Adipocyte (in vitro differentiated cells): ENCODE measurements at places on chromosomes 2 and 18.
A peak's percentile ranks its signal among the peaks of the same experiment; 100 is the strongest.

GRCh38 chr18:51162617-51163016 is 34.9 kb downstream of the MEX3C start:
- no peak for DNase-seq

GRCh38 chr2:120904379-120904778 is 168.7 kb downstream of the GLI2 start:
- DNase-seq: no peak

- DNase-seq: no peak
Observed at GRCh38 chr2:134218930-134219658, 34.8 kb upstream of the MGAT5 start.

GRCh38 chr2:240622531-240623235 is 2.6 kb upstream of the GPR35 start:
- no peak for DNase-seq

DNA sequence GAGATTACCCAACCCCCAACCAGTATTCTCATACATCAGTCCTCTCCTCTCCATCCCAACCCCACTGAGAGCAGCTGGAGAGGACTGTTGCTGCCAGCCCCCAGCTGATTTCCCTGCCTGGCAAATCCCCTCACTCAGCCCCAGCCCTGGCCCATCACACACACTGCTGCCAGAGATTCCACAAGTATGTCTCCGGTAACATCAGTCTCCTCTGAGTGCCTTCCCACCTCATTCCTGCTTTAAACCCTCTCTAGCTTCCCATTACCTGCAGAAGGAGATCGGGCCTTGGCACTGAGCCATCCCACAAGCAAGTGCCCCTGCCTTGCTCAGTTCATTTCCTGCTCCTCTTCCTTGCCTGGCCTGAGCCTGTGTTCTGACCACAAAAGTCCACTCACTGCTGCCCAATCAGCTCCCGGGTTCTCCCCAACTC is 50.6 kb upstream of the ZFP36L2 start:
- DNase-seq: no peak

DNA sequence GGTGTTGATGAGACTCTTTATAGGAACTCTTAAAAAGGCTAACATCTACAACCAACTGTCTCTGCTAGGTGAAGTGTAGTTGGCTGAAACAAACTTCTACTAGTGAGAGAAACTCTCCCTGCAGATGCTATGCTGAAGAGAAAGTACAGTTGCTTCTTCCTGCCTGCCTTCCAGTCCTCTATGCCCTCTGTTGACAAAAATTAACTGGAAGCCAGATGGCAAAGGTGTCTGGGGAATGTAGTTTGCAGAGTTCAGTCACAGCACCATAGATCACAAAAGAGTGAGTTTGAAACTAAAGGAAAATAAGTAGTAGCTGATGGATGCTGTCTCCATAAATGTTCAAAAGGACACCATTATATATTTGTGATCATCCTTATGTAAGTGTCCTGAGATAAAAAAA is 958.8 kb upstream of the NRXN1 start:
- DNase-seq: no peak

DNA sequence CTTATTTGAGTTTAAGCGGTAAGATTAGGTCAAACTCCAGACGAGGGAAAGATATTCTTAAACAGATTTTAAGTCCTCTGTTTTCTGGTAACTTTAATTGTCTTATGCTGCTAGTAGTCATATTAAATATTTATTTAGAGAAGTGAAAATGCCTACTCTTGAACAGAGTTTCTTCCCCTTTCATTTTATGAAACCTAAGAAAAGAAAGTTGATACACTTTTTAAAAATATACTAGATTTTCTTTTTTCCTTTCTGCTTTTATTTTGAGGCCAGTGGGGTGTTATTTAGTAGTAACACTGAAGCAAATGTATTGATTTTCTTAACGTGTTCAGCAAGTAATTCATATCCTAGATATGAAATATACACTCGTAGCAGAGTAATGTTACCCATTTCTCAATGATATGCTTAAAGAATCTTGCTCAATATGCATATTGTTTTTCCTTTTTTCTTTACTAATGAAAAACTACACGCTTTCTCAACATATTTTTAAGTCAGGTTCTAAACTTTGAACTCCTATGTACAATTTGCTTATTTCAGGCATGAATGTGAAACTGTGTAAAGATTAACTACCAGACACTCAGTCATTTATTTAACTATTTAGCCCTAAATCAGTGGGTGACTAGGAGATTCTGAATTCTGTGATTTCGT is 691 bp downstream of the KYNU start:
- no peak for DNase-seq

GRCh38 chr18:75162467-75162866 is 46.5 kb downstream of the PTGR3 start:
- peak; percentile 47 for DNase-seq

GRCh38 chr18:48333563-48333962 is 75.6 kb downstream of the ZBTB7C start:
- no peak for DNase-seq

DNA sequence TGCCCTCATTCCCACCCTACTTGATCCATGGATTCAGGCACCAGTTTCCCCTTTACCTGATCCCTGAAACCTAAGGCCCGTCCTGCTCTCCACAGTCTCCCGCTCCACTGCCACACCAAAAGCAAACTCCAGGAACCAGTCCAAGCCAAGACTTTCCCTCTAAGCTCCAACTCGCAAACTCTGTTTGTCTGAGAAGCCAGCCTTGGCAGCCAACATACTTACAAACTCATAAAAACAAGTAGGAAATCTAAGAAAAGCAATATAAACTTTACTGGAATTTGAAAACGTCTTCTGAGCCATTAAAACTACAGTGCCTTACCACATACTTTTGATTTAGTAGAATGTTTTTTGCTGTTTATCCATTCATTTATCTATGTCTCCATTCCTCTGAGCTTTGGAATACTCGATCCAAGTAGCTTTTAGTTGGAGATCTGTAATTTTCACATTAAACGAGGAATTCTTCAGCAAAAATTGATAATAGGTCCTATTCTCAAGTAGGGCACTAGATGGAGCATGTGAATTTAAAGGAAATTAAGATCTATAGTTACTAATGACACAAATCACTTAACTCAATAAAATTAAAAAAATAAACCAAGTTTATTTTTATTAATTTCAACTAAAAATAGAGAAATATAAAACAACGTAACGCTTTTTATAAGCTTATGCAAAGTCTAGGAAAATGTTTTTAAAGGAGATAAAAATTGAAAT is 199.7 kb downstream of the MYO3B start:
- peak; percentile 29 for DNase-seq

DNA sequence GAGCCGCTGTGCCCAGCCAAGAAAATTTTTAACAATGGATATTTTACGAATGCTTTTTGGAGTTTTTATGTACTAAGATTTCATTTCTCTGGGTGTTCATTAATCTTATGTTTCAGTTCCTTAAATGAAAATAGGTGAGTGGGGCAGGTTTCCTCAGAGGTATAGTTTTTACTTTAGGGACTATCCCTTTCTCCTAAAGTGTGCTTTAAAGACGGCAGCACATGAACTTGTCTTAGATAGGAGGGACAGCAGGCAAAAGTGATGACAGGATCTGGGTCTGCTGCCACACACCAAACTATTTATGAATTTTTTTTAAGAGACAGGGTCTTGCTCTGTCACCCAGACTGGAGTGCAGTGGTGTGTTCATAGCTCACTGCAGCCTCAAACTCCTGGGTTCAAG is 8.0 kb upstream of the REL start:
- DNase-seq: no peak

DNA sequence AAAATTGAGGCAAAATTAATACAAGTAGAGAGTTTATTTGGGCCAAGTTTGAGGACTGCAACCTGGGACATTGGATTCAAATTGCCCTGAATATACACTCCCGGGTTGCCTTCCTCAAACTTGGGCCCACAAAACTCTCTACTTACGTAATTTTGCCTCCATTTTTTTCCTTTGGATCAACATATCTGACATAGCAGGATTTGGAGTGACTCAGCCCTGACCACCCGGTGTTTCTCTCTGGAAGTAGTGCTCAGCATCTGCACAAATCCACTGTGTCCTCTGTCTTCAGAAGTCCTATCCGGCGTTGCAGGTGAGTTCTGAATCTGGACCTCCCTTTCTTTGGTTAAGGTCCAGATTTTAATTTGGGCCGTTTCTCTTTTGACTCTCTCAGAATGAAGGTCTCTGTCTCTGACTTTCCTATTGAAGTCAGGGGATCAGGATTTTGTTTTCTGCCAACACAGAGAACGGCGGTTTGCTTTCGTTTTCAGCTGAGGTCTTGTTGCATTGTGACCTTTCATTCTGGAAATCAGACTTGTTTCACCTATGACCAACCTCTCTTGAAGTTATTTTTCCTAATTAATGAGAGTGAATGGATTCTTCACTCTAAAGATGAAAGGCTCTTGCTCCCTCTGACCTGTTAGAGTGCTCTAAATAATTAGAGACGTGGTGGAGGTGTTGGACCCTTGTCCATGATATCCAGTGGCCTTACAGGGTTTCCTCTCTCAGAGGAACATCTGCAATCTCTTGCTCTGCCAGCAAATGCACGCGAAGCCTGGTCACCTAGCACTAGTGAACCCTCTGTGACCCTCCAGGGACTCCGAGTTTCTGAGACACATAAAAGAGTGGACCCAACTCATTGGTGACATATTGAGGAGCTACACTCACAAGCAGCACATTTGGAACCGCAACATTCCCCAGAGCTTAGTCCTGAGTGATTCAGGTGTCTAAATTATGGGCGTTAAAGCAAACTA is 13.6 kb downstream of the TCF23 start:
- DNase-seq: peak; percentile 25

DNA sequence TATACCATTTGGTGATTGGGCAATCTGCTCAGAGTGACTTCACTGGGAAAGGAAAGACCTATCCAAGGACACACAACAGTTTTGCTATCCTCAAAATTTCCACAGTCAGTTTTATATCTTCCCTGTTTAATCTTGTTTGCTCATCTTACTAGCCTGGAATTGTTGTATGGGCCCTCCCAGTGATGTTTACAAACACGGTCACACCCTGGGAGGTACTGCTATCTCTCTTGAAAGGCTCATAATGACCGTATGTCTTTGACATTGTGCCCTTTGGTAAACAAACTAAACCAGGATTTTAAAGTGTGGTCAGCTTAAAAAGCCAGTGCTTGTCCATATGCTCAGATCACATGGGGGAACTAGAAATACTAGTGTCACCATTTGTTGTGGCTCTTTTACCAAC is 277.0 kb downstream of the CDH2 start:
- DNase-seq: no peak

DNA sequence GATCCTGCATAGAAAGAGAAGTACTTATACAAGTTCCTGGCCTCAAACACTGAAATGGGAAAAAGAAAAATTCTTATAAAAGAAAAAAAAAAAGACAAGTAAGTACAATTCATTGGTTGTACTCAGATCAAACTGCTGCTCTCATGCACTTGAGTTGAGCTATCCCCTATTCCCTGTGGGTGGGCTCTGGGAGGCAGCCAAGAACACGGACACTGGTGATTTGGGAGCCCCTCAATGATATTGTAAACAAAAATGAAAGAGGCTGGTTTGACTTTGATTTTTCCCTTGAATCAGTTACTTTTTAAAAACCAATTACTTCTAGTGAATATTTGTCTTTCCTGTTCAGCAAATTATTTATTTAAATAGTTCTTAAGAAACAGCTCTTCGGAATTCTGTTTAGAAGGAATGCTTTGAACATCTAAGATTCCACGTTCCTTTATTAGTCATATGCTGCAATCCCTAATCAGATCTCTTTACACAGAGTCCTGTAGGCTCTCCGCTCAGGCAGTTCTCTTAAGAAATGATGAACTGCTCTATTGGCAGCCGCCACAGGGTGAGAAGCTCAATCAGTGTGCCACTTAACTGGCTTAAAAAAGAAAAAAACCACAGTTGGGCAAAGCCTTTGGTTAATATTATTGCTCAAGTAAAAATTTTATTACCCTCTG is 225.1 kb downstream of the TMEM182 start:
- no peak for DNase-seq

GRCh38 chr2:28666496-28667184 is 85.0 kb upstream of the PPP1CB start:
- DNase-seq: no peak

DNA sequence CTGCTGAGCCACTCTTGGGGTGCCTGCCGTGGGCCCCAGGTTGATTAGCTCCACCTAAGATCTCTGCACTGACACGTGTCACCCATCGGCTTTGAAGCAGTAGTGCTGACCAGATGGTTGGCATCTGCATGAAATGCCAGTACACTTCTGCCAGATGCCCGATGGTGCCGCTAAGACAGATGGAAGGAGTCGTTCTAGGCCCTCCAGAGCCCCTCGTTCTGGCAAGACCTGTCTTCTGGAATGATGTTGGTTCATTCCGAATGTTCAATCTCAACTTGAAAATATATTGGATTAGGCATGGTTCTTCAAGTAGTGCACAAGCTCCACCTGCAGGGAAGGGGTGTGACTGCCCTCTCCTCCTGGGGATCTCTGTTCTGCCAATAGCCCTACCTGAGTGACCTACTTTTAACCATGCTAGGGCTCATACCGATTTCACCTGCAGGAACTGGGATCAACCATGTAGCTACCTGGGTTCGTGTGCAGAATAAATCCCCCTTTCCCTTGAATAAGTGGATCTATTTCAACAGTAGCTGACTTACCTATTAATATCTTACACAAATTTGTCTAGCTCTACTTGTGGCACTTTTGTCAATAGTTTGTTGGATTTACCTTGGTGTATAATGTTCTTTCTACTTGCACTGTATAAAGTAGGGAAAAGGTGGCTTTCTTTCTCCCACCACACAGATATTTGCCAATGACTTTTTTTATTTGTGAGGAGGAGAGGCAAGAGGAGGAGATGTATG is 342.6 kb downstream of the CTNNA2 start:
- no peak for DNase-seq

- no peak for DNase-seq
Observed at GRCh38 chr18:40326985-40327384, 1628.0 kb upstream of the PIK3C3 start.

GRCh38 chr2:27051902-27052645 is 606 bp downstream of the AGBL5 start:
- DNase-seq: peak; percentile 40

- DNase-seq: no peak
Observed at GRCh38 chr2:239263231-239263630, 137.6 kb downstream of the HDAC4 start.

- DNase-seq: peak; percentile 35
Observed at GRCh38 chr2:200279857-200280256, 26.6 kb upstream of the SPATS2L start.

DNA sequence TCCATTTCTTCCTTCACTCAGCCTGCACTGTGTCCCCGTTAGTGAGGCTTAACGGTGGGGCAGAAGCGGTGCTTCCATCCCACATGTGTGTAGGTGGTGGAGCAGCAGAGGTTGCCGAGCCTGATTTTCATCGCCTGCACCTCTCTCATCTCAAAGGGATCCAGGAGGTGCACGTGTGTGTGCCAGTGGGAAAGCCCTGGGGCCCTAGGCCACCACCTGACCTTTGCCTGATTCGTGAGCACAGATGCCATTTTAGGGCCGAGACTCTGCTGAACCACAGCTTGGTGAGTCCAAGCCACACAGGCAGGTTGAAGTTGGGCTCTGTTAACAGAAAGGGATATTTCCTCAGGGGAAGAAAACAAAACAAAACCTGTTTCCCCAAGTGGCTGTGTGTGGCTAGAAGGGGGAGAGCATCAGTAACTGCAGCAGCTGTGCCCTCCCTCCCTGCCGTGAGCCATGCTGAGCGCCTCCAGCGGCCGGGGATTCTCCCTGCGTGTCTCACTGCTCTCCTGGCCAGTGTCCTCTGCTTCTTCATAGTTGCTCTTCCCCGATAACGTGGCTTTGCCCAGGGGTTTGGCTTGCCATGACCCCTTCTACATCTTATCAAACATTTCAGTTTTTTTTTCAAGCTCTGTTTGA is 81.5 kb downstream of the MAPRE2 start:
- no peak for DNase-seq

GRCh38 chr2:58035352-58035751 is 11.3 kb upstream of the VRK2 start:
- DNase-seq: no peak
